ENCODE measurements at places on chromosomes 5 and 9.

DNA sequence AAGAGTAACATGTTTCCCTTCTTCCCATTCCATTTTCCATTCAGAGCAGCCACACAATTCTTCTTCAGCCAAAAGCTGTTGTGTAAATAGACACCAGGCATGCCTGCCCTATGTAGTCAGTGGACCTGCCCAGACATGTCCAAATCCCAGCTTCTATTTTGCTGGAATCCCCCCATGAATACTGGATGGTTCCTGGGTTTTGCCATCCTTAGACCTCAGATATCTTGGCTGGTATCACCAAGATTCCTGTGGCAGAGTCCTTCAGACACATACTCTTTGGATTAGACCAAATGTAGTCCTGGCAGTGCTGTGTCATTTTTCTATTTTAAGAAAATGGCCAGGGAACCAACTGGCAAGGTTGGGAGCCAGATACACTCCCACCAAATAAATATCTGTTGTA lies 10.3 kb downstream of the FST start:
- DNase-seq = no peak

DNA sequence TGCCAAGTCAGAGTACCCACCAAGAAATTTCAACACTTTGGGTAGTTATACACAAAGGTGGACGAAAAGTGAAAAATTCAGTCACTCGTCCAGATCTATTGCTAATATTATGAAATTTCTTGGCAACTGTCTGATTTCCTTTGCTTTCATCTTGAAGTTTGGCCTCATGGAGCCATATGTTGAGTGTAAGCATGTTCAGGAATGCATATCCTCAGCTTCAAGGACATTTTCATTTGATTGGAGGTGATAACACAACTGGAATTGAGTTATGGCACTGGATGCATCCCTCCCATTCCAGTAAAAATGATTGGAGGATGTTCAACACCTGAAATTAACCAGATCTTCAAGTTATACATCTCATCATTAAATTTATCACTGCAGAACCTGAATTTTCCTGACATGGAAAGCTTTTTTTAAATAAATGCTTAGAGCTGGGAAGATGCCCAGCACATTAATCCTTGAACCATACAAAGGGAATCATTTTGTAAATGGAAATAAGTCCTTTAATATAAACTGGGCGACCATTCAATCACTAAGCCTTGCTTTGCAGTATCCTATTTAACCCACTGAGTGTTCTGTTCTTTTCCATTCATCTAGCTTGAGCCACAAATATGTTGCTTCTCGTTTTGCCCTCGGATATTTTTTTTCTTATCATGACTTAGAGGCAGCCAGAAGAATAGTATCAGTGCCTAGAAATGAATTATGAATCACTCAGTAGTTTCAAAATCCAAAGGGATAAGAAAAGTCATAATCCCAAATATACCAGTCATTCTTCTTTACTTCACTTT lies 273.7 kb upstream of the PIK3R1 start:
- DNase-seq = no peak

DNA sequence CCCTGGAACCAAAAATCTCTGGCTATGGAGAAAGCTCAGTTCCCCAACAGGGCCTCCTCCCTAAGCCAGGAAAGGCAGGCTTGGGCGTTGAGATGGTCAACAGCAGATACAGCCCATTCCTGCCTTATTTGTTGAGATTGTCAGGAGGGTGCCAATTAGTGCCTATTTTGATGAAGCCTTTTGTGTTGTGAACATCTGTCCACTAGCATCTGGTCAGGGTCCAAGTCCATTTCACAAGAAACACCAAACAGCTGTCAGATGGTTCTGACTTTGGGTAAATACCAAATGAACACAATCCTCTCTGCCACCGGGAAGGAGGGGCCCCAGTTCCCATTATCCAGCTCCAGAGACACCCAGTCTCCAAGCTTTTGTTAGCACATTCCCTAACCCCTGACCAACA lies 19.9 kb downstream of the SEMA6A start:
- no peak for DNase-seq

- DNase-seq = no peak
Measured at GRCh38 chr9:96167011-96167410, 135.0 kb downstream of the HSD17B3 start.

DNA sequence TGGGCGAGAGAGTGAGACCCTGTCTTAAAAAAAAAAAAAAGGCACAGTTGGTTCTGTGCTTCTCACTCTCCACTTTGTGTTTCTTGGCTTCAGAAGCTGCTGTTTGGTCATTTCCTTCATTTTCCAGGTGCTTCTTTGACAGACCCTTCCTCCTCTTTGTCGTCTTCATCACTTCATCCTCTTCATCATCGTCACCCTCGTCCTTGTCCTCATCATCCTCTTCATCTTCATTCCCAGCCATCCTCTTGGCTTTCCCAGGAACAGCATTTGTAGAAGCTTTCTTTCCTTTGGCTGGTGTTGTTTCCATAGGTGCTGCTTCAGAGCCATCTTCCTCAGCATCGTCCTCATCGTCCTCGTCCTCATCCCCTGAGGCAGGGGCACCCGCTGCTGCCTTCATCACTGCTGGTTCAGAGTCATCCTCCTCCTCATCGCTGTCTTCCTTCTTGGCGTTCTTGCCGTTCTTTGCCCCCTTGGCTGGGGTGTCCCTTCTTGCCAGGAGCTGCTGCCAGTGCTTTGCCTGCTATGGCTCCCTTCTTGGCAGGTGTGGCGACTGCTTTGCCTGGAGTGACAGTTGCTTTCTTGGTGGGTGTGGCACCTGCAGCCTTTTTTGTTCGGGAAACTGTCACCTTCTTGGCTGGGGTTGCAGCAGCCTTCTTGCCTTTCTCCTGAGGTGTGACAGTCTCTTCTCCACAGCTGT lies 7.1 kb downstream of the RABL6 start:
- no peak for DNase-seq

DNA sequence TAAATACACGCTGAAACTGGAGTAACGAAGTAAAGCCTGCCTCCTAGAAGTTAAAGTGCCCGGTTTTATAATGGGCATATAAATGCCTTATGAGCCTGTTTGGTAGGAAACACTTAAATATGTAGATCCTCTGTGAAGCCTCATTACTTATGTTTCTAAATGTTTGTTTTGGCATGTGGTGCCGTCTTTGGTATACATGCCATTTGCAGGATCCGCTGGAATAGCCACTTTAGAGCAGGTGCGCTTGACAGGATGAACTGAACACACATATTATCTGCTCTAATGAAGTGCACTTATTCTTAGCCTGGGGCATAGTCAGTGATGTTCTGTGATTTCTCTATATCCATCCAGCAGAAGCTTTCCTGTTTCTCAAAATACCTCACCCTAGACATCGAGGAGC lies 778.1 kb upstream of the WWC1 start:
- no peak for DNase-seq
